NCI-H1105 treated with DMSO at 0.1 percent for 48 hours (cell line): ENCODE measurements at places on chromosomes 12 and 14.

DNA sequence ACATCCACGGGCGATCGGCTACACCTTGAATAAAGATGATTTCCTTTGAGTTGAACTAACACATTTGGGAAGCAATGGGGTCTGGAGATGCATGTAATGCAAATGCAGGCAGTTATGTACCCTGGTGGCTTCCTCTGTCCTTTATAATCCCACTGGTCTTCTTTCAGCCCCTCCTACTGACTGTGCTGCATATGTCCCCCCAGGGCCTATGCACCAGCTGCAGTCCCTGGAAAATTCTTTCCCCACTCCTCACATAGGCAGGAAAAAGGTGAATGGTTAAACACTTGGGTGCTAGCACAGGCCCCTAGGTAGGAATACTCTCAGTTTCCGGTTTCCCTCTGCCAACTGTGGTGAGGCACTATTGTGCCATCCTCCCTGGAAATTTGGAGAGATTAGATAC, 294.8 kb upstream of the SOX5 start:
- DNase-seq: no peak

DNA sequence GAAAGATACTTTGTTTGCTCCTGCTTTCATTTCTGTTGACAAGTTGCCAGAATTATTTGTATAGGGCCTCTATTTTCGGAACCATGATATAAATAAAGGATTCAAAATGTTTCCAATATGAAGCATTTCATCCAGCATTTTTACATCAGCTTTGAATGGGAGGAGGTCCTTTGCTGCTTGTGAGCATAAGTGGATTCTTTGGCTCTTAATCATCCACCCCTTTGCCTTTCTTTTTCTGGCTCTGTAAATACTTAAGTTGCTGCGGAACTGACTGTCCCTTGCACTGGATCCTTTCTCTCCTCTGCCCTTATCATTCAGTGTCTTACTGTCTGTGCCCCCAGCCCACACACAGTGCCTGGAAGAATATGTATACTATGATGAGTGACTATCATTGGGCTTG, 357.3 kb upstream of the RGS6 start:
- DNase-seq: no peak

- DNase-seq: no peak
These were observed 93.3 kb downstream of the CALM1 start for GRCh38 chr14:90489916-90490719.

DNA sequence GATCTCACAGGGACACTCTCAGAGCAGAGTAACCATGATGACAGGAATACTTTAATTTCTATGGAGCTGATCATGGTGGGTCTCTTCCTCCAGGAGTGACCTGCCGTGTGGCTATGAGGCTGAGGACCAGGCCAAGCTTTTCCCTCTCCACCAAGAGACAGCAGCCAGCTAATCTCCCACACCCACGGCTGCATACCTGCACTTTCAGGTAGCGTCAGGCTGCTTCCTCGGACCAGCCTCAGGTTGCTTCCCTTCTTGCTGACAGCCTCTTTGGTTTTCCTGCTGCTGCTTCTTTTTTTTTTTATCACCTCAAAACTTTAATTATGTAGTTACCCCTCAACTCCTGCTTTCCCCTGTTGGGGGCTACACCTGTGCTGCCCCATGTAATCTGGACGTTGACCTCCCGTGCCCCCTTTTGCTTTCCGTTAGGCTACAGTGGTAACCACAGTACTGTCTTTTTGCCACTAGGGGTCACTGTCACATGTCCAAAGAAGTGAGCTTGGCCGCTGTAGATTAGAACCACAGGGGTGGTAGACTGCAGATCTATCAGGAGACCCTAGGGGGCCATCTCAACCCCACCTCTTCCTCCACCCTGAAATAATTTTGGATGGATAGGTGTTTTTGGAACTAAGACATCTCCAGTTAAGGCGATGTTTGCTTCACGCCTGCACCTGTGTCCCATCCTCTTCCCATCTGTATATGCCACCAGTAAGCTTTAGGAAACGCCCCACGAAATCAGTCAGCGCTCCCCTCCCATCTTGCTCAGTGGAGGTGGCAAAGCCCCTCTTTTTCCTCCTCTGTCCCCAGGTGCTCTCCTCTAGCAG, 7.8 kb upstream of the PIP4K2C start:
- DNase-seq: peak; percentile 54

GRCh38 chr12:61161961-61162360, 1098.2 kb upstream of the USP15 start:
- DNase-seq: no peak
